Left kidney (tissue), 8 donors: ENCODE measurements at places on chromosomes 1 and 21. TPM values are rescaled to one million over a fixed set of nuclear protein-coding genes. Genes with fewer than 3 reads are reported as not detected.

The HTR6 gene
- 1.6 TPM for polyA plus RNA-seq

The ATP6V1G3 gene
- polyA plus RNA-seq: 3.2 TPM

The SETD4 gene
- 48.7 TPM for polyA plus RNA-seq

The LRRC71 gene
- 0.83 TPM for polyA plus RNA-seq

The KISS1 gene
- not detected for polyA plus RNA-seq
